ENCODE measurements at places on chromosomes 6 and 20.

- no peak for DNase-seq
Measured at GRCh38 chr6:79801362-79801761, 146.0 kb downstream of the ELOVL4 start.

- no peak for DNase-seq
Measured at GRCh38 chr6:46352541-46353268, 138.5 kb downstream of the RCAN2 start.

GRCh38 chr6:116434056-116434725 lies 27.0 kb upstream of the CALHM6 start:
- DNase-seq: no peak

GRCh38 chr20:46192376-46192944 lies 74.3 kb downstream of the CD40 start:
- DNase-seq: no peak

Data from left hindlimb (tissue), 1 donor.